Ascending aorta (tissue), 2 donors: ENCODE measurements at places on chromosomes 11 and 22. TPM values are rescaled to one million over a fixed set of nuclear protein-coding genes. Genes with fewer than 3 reads are reported as not detected.

The CSRP3 gene
- not detected for total RNA-seq

The APOL4 gene
- not detected for total RNA-seq

The TREH gene
- not detected for total RNA-seq

- DNase-seq, result peak; percentile 37
These were observed 91.4 kb downstream of the CSNK2A3 start for GRCh38 chr11:11261629-11262028.

DNA sequence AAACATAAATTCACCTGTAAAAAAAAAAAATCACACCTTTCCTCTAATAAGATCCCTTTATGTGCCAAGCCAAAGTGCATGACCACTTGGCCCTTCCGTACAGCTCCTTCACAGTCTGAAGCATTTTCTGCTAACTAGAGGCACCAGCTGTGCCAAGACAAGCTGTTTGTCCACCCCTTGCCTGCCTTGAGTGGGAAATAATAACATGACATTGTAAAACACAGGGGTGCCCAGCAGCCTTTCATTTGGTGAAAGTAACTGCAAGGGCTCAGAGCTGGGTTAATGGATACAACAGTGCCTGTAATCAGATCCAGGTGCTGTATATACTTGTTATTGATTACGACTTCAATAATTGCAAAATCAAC is 59.2 kb downstream of the DDIAS start:
- DNase-seq, result no peak

DNA sequence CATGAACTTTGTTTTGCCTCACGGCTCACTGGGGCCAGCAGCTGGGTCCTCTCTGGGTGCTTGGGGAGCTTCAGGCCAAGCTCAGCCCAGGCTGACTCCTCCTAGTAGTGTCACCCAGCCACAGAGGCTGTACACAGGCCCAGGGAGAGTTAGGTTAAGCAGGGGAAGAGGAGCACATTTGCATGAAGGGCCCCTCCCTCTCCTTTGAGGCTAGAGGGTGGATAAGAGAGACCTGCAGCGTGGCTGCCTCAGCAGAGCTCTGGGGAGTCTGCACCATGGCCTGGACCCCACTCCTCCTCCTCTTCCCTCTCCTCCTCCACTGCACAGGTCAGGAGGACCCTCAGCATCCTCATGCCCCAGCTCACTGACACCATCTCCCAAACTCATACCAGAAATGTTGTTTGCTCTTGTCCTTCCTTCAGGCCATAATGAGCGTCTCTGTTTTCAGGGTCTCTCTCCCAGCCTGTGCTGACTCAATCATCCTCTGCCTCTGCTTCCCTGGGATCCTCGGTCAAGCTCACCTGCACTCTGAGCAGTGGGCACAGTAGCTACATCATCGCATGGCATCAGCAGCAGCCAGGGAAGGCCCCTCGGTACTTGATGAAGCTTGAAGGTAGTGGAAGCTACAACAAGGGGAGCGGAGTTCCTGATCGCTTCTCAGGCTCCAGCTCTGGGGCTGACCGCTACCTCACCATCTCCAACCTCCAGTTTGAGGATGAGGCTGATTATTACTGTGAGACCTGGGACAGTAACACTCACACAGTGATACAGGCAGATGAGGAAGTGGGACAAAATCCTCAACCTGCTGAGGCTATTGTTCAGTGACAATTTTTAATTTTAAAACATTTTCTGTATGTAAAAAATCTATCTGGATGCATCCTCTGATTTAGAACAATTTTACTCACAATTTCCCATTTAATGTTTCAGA is 82.4 kb upstream of the VPREB1 start:
- DNase-seq, result no peak

DNA sequence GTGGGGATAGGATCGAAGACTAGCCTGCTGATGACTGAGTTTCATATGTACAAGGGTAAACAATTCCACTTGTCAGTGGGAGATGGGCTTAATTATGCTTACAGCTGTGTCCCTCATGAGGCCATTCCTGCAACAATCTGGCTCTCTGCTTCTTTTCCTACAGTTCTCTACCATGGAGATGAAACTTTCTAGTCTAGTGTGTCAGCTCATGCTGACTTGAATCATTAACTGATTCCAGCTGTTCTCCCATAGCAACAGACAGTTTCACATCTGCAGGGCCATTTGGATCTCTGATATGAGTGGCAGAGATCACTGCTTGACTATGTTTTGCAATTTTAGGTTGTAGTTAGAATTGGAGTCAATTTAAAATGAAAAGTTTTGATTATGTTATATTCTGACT is 1251.7 kb upstream of the RAG2 start:
- no peak for DNase-seq

GRCh38 chr11:85724748-85725465 is 38.9 kb upstream of the CCDC89 start:
- DNase-seq, result no peak

DNA sequence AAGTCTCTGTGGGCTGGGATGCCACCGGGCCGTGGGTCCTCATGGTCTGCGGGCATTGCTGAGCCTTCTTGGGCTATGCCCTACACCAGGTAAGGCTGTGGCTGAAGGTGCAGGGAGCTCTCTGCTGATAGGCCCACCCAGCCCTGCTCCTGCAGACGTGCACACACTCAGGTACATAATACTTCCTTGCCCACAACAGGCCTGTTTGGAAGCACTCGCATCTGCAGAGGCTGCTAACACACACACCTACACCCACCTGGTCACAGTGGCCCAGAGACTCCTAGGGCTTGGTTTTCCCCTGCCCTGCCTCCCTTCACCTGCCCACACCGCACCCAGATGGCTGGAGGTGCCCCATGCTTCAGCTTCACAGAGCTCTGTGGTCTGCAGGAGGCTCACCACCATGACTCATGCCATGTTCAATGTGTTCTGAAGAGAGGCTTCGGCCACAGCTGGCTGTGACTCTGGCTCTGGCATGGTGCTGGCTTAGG is 72.8 kb upstream of the KCNQ1OT1 start:
- peak; percentile 31 for DNase-seq
